ENCODE measurements at places on chromosomes 11 and 22.

DNA sequence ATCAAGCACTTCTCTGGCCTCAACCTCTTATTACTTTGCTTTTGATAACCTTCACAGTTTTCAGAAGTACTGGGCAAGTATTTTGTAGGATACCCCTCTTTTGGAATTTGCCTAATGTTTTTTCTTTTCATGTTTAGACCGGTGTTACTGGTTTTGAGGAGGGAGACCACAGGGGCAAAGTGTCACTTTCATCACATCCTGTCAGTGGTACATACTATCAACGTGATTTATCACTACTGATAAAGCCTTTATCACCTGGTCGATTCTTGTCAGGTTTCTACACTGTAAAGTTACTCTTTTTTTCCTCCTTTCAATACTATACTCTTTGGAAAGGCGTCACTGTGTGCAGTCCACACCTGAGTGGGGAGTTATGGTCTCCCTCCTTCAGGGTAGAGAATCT is 26.7 kb downstream of the QSER1 start:
- DNase-seq = no peak

DNA sequence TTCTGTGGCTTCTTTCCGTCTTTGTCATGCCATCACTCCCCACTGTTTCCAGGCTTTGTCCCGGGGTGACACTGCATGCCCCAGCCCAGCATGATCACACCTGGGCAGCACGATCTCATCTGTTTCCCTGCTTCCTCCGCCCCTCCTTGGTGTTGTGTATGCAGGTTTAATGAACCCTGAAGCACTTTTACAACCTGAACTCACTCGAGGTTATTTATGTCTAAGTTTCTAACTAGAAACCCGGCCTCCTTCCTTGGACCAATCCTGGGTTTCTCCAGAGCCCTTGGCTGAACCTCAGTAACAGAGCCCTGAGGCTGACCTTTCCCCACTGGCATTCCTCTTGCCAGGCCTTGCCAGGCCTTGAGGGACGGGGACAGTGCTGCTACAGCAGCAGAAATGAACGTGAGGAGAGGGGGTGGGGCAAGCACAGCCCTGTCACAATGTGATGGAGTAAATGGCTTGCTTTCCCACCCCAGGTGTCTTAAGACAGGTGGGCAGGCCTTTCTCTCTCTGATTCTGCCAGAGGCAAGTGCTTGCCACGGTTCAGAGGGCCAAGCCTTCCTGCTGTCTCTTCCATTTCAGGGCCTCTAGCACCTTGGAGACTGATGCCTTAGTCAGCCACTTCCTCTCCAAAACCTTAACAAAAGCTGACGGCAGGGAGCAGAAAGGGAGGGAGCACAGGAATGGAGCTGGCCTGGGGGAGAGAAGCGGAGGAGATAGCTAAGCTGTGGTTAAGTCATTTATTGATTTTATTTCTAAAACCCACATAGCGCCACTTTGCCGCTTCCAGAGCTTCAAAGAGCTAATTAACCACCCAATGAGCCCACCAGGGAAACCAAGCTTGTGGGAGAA is 3.1 kb upstream of the PYGM start:
- DNase-seq = no peak

GRCh38 chr22:46378426-46379065 is 43.0 kb downstream of the TRMU start:
- no peak for DNase-seq

GRCh38 chr11:63961608-63962412 is 12.6 kb upstream of the COX8A start:
- no peak for DNase-seq

- DNase-seq = no peak
Observed at GRCh38 chr22:37020192-37020479, 594 bp downstream of the MPST start.

GRCh38 chr11:86934582-86934900 is 20.7 kb downstream of the FZD4 start:
- DNase-seq = no peak

DNA sequence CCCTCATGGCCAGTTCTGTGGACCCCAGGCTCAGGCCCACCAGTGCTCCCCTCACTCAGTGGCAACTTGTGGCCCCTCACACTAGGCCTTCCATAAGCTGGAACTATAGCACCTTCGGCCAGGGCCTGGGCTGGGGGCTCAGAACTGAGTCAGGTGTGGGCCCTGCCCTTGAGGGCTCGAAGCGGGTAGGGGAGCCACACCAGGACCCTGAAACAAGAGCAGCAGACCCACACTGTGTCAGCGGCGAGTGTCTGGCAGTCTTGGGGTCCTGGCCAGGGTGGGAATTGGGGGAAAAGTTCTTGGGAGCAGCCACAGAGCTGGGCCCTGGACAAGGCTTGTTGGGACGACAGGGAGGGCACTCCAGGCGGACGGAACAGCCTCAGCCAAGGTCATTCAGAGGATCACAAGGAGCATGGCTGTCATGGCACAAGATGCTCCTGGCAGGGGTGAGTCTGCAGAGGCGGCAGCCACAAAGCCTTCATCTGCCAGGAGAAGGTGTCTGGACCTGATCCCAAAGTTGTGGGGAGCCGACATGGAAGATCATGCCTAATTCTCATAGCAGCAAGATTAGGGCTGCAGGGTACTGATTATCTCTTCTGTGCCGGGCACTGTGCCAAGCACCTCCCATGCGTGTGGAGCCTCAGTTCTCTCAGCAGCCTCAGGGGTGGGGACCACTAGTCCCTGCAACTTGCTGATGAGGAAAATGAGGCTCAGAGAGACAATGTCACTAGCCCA is 50.7 kb downstream of the SHISAL1 start:
- no peak for DNase-seq

DNA sequence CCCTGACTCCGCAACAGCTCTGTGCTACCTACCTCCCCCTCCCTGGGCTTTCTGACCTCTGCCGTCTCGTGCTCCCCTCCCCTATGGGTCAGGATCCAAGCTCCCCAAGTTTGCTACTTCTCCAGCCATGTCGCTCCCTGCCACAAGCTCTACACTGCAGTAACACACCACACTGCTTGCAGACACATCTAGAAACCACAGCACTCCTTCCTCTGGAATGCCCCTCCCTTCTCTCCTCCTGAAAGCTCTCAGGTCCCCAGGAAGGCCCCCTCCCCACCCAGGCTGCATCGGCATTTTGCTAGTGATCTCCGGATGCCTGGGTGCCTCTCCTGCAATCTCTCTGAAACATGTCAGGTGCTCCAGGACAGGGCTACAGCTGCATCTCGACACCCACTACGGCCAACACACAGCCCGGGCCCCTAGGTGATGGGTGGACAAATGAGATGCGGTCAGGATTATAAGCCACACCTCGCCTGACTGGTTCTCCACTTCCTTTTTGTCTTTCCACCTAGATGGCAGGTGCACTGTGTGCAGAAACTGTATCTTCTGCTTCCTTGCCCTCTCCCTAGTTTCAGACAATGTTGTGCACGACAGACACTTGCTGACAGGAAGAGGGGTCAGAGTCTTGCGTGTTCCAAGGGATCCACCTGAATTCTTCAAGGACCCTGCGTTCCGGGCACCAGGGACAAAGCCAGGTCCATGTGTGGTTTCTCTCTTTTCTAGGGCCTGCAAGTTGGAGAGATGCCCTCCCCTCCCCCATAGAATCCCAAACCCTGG is 22.9 kb downstream of the RPUSD4 start:
- DNase-seq = no peak

DNA sequence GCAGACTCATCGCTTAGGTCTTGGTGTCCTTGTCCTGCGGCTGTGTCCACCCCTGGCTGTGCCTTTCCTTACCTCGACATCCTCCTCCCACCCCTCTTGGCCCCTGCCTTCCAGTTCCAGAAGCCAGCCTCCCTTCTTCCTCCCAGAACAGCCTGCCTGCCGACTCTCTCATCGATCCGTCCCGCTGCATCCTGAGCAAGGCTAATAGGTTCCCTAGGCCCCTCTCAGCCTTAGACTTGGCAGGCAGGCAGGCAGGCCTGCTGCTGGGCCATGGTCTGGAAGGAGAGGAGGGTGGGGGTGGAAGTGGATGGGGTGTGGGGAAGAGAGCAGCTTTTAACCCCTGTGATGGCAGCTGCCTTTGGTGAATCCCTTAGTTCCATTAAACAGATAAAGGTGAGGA is 196.7 kb upstream of the TBCEL start:
- no peak for DNase-seq
